ENCODE measurements at places on chromosomes 11 and 22. TPM values are rescaled to one million over a fixed set of nuclear protein-coding genes. Genes with fewer than 3 reads are reported as not detected.

CYP2D6 gene
- total RNA-seq: 3.7 TPM

MUC15 gene
- not detected for total RNA-seq

RFPL3 gene
- not detected for total RNA-seq

ACTN3 gene
- 0.11 TPM for total RNA-seq

MYOD1 gene
- not detected for total RNA-seq

CLMP gene
- total RNA-seq: 0.25 TPM

- no peaks in the 10 kb centered on the region for H3K36me3 ChIP-seq
- peaks cover 14% of the 10 kb centered on the region for H3K27me3 ChIP-seq
- no peak overlapping the region for H3K4me3 ChIP-seq
These were observed 1.4 kb upstream of the OSBPL5 start for GRCh38 chr11:3166268-3167142.

- H3K27ac ChIP-seq: no peak overlapping the region
- H3K4me3 ChIP-seq: no peak overlapping the region
- H3K36me3 ChIP-seq: no peaks in the 10 kb centered on the region
- H3K27me3 ChIP-seq: no peaks in the 10 kb centered on the region
- no peak for DNase-seq
These were observed 45.9 kb upstream of the ARFGAP3 start for GRCh38 chr22:42902875-42903510.

DNA sequence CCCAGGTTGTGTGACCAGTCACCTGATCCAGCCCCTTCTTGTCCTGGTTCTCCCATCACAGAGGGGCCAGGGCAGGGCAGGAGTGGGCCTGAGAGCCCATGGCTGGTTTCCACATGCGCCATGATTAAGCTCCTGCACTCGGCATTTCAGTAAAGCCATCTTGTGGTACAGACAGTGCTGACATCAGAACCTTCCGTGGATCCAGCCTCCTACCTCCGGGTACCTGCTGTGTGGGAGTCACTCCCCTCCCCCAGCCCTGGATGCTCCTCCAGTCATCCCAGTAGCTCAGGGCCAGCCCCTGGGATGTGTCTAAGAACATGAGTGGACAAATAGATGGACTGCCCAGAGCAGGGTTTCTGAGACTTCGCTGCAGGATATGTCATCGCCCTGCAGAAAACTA, 22.1 kb upstream of the MGAT3 start:
- H3K27ac ChIP-seq: no peak overlapping the region
- no peak for DNase-seq
- no peaks in the 10 kb centered on the region for H3K36me3 ChIP-seq
- H3K27me3 ChIP-seq: peaks cover 7% of the 10 kb centered on the region
